ENCODE measurements at places on chromosomes 12 and 14.
A peak's percentile ranks its signal among the peaks of the same experiment; 100 is the strongest.

GRCh38 chr12:80268924-80269749 lies 169.8 kb downstream of the OTOGL start:
- no peak for ATAC-seq

GRCh38 chr14:47439953-47440352 lies 235.5 kb downstream of the MDGA2 start:
- no peak for ATAC-seq

GRCh38 chr12:68932961-68933893 lies at the start of gene CPM:
TSS of gene CPM (minus strand) at chr12:68933171. CDS start at chr12:68932837, 334 bp downstream.
- peak; percentile 97 for ATAC-seq

GRCh38 chr12:84492351-84492883 lies 420.2 kb downstream of the SLC6A15 start:
- no peak for ATAC-seq

DNA sequence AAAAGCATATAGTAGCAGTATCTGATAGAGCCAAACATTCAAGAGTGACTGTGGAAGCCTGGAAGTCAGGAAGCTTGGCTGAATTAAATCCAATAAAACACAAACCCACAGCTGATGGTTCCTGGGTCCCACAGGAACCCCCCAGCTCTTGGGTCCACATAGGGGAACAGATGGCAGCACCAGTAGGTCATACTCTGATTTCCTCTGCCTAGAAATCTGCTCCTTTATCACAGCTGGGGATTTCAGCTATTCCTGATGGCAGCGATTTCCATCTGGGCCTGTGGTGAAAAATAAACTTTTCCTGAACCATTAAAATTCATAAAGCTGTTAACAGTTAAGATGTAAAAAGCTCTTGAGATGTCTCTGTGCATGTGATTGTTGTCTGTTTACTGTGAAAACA lies 202.0 kb upstream of the FRMD6 start:
- no peak for ATAC-seq

- no peak for ATAC-seq
These were observed 285.9 kb downstream of the BMP4 start for GRCh38 chr14:53670701-53671100.
